ENCODE measurements at places on chromosomes 2 and 18. TPM values are rescaled to one million over a fixed set of nuclear protein-coding genes. Genes with fewer than 3 reads are reported as not detected.

The TUBA4B gene
- polyA plus RNA-seq, result not detected

The COMMD1 gene
- polyA plus RNA-seq, result 110 TPM

The CABYR gene
- 7.1 TPM for polyA plus RNA-seq

The SP110 gene
- 10.6 TPM for polyA plus RNA-seq

The BARD1 gene
- polyA plus RNA-seq, result 0.74 TPM

The MROH2A gene
- not detected for polyA plus RNA-seq

The MEP1B gene
- not detected for polyA plus RNA-seq

The NYAP2 gene
- polyA plus RNA-seq, result 0.43 TPM

The C2orf66 gene
- polyA plus RNA-seq, result not detected

The IL36G gene
- not detected for polyA plus RNA-seq

The LAMA1 gene
- not detected for polyA plus RNA-seq

The FBLN7 gene
- 6.8 TPM for polyA plus RNA-seq

The YIPF4 gene
- polyA plus RNA-seq, result 44.6 TPM

The DTNB gene
- 4.1 TPM for polyA plus RNA-seq

The ANKZF1 gene
- 12.0 TPM for polyA plus RNA-seq

The CCBE1 gene
- polyA plus RNA-seq, result 0.04 TPM

The MYOM1 gene
- 3.9 TPM for polyA plus RNA-seq

The SUPT7L gene
- 37.2 TPM for polyA plus RNA-seq

The IL36B gene
- not detected for polyA plus RNA-seq

The ACADL gene
- polyA plus RNA-seq, result 0.36 TPM

The GALNT14 gene
- polyA plus RNA-seq, result not detected

The SERPINB11 gene
- polyA plus RNA-seq, result not detected

The XIRP2 gene
- polyA plus RNA-seq, result not detected

The SERPINB12 gene
- not detected for polyA plus RNA-seq

The SLC30A3 gene
- not detected for polyA plus RNA-seq

The SLC1A4 gene
- 8.8 TPM for polyA plus RNA-seq

The CTAGE1 gene
- polyA plus RNA-seq, result not detected

The GPR35 gene
- not detected for polyA plus RNA-seq

The REG3G gene
- not detected for polyA plus RNA-seq

The NDC80 gene
- 0.39 TPM for polyA plus RNA-seq

The TMEM198 gene
- 0.97 TPM for polyA plus RNA-seq

The FHOD3 gene
- polyA plus RNA-seq, result 25.6 TPM

The CHRNG gene
- polyA plus RNA-seq, result not detected

The CCDC141 gene
- 6.1 TPM for polyA plus RNA-seq

The SPDYA gene
- 2.3 TPM for polyA plus RNA-seq

The FAM124B gene
- 2.8 TPM for polyA plus RNA-seq

The ANKRD23 gene
- polyA plus RNA-seq, result 2.2 TPM

The SLC38A11 gene
- 1.0 TPM for polyA plus RNA-seq

The CFAP53 gene
- polyA plus RNA-seq, result 1.6 TPM

The GREB1L gene
- polyA plus RNA-seq, result 5.0 TPM

Measured in Purkinje cell (primary cell).